ENCODE measurements at places on chromosomes 6 and 20. TPM values are rescaled to one million over a fixed set of nuclear protein-coding genes. Genes with fewer than 3 reads are reported as not detected.
A peak's percentile ranks its signal among the peaks of the same experiment; 100 is the strongest.

- DNase-seq: no peak
Observed at GRCh38 chr6:157732007-157732406, 91.0 kb upstream of the SNX9 start.

DNA sequence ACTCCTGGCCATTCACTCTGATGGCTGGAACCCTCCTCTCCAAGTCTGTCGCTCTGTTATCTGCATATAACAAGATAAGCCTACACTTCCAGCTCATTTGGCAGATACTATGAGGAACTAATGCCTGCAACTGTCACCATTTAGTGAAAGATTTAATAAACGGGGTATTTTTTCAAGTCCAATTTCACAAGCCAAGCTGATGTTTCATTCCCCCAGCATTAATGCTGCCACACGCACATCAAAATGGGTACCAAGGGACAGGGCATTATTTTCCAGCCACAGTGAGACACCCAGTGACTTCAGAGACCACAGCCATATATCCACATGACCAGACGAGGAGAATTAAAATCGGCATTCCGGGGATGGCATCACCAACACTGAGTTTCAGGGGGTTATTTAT, 175.5 kb downstream of the PTPRT start:
- DNase-seq: no peak

DNA sequence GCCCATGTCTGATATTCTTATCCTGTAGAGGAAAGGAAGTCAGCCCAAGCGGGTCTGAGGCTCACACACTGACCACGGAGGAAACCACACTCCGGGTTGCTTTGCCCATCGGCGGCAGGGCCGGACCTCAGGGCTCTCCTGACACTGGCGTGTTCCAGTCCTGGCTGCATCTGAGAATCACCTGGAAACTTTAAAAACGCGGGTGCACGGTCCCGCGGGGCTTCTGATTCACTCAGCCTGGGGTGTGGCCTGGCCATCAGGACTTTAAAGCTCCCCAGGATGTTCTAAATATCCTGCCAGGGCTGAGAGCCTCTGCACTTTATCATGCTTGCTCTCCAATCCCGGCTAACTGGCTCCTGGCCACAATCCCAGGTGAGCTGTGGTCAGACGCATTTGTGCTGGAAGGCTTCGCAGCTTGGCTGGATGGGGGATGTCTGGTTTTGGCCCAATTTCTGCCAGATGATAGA, 47.7 kb upstream of the DACT2 start:
- peak; percentile 64 for DNase-seq

- DNase-seq: no peak
Observed at GRCh38 chr6:152223636-152224035, 413.5 kb downstream of the SYNE1 start.

GRCh38 chr6:10453596-10453995, 38.7 kb upstream of the TFAP2A start:
- DNase-seq: peak; percentile 59

GRCh38 chr6:68159433-68159832, 475.6 kb upstream of the ADGRB3 start:
- DNase-seq: no peak

Gene CYP21A2
- 0.72 TPM for total RNA-seq

Gene KHDC1
- 2.9 TPM for total RNA-seq

Gene PBOV1
- not detected for total RNA-seq

Gene KCNK17
- not detected for total RNA-seq

Gene LY6G6F
- total RNA-seq: not detected
